ENCODE measurements at places on chromosomes 5 and 9.

DNA sequence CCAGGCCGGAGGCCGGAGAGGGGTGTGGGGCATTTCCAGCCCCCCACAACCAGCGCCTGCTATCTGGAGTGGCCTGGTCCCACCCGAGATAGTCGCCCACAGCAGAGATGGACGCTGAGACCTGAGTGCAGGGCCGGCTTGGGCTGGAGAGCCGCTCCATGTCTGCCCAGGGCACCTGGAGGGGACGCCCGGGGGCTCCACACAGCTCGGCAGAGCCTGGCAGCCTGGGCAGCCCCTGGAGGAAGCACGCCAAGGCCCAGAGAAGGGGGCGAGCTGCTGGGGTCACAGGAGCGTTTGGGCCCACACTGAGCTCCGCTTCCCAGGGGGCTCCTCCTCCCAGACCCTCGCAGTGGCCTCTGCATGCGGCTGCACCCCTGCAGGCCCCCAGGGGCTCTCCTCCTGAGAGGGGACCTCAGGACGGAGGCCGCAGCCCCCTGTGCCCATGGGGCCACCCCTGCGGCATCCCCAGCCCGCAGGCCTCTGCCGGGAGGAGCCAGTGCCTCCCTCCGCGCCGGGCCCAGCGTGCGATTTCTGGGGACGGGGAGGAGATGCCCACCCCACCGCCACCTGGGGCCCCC is 42.2 kb upstream of the EGFL7 start:
- no peak for DNase-seq

DNA sequence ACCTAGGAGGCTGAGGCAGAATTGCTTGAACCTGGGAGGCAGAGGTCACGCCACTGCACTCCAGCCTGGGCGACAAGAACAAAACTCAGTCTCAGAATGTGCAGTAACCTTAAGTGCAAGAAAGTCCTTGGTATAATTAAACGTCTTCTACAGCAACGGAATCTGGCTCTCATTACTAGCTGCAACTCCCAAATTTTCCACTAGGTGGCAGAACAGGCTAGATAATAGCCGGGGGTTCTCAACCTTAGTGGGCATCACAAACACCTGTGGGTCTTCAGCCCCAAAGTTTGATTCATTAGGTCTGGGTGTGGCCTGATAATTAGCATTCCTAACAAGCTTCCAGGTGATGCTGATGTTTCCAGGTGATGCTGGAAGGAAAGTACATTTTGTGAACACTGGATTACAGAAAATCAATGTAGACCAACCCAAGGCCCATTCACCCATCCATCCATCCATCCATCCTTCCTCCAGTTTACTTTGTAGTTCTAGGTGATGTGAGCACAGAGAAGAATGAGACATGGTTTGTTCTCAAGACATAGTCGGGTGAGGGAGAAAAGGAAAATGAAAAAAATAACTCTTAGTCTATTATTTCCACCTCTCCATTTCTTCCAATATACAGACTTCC is 37.3 kb downstream of the FBXW2 start:
- DNase-seq = peak; percentile 50

- no peak for DNase-seq
Measured at GRCh38 chr9:92486371-92486770, 4.1 kb upstream of the ASPN start.

- DNase-seq = no peak
Measured at GRCh38 chr5:128259607-128260021, 176.0 kb downstream of the SLC12A2 start.

GRCh38 chr9:74570879-74571512 is 73.9 kb downstream of the RORB start:
- DNase-seq = peak; percentile 2

- no peak for DNase-seq
Measured at GRCh38 chr5:125525356-125525755, 778.9 kb upstream of the ZNF608 start.
